ENCODE measurements at places on chromosomes 1 and 21. TPM values are rescaled to one million over a fixed set of nuclear protein-coding genes. Genes with fewer than 3 reads are reported as not detected.

Gene NSL1
- total RNA-seq: 23.8 TPM

Gene C1orf210
- total RNA-seq: not detected

Gene MAEL
- not detected for total RNA-seq

Gene CTTNBP2NL
- total RNA-seq: 28.8 TPM

Gene C1orf94
- not detected for total RNA-seq

Gene SLC25A34
- 0.69 TPM for total RNA-seq

Gene SLC26A9
- total RNA-seq: not detected

Gene LY9
- total RNA-seq: not detected

Gene FAM151A
- not detected for total RNA-seq

Gene RAP1GAP
- total RNA-seq: 0.89 TPM

Gene LCE1C
- total RNA-seq: not detected

Gene LCE3B
- not detected for total RNA-seq

Gene LEMD1
- total RNA-seq: not detected

Gene PTP4A2
- total RNA-seq: 383 TPM

Gene PERM1
- not detected for total RNA-seq

Gene MCOLN2
- 0.30 TPM for total RNA-seq

Gene TMEM51
- 8.6 TPM for total RNA-seq

Gene SLC6A9
- 11.0 TPM for total RNA-seq

Gene TDRD10
- total RNA-seq: not detected

Gene RPL11
- total RNA-seq: 723 TPM
